ENCODE measurements at places on chromosomes 3 and 15. TPM values are rescaled to one million over a fixed set of nuclear protein-coding genes. Genes with fewer than 3 reads are reported as not detected.

Gene ADCY5
- total RNA-seq: not detected

Gene TMPRSS7
- total RNA-seq: not detected

Gene KLHDC8B
- total RNA-seq: 17.7 TPM

Gene ISLR2
- not detected for total RNA-seq

Gene CPNE9
- not detected for total RNA-seq

Gene MESP2
- total RNA-seq: under 0.01 TPM

Gene SLC26A6
- total RNA-seq: 26.2 TPM

Gene MFSD1
- 195 TPM for total RNA-seq

Gene ARHGAP31
- total RNA-seq: 4.6 TPM

Gene CAMP
- not detected for total RNA-seq

Gene FURIN
- 82.8 TPM for total RNA-seq

Gene CAPN3
- total RNA-seq: 0.35 TPM

Gene SLC28A1
- total RNA-seq: not detected

Gene MB21D2
- 16.1 TPM for total RNA-seq

Gene GNAT1
- not detected for total RNA-seq

Gene OIP5
- 23.1 TPM for total RNA-seq

Gene ADAMTS17
- 1.1 TPM for total RNA-seq

Gene LRRN1
- not detected for total RNA-seq

Gene SLC28A2
- total RNA-seq: not detected

Gene DUOX2
- not detected for total RNA-seq

Gene SUSD5
- total RNA-seq: 0.58 TPM

Gene RASL12
- 12.1 TPM for total RNA-seq

Gene P4HTM
- 45.3 TPM for total RNA-seq

Gene GPR171
- total RNA-seq: not detected

Gene C3orf80
- not detected for total RNA-seq

Gene SLC22A13
- not detected for total RNA-seq

Gene TMCO5A
- total RNA-seq: not detected

Gene CSPG5
- not detected for total RNA-seq

Gene RHCG
- total RNA-seq: not detected

Gene FAM174B
- 0.29 TPM for total RNA-seq

Gene ATP13A4
- total RNA-seq: not detected

Gene GRK7
- total RNA-seq: not detected

Gene GOLGA8J
- total RNA-seq: not detected

Gene SLC9C1
- total RNA-seq: not detected

Gene CACNA1D
- not detected for total RNA-seq

Gene DUOXA2
- not detected for total RNA-seq

Gene MEGF11
- not detected for total RNA-seq

Gene CCR8
- not detected for total RNA-seq

Gene DNAJA4
- 2.9 TPM for total RNA-seq

Gene SLC22A14
- total RNA-seq: not detected

Gene ACAD11
- 16.4 TPM for total RNA-seq

Gene DPH6
- total RNA-seq: 8.4 TPM

Gene NOX5
- total RNA-seq: 0.29 TPM

Gene MYRIP
- not detected for total RNA-seq

Gene UACA
- total RNA-seq: 108 TPM

Gene IGSF10
- 0.29 TPM for total RNA-seq

Gene C3orf33
- total RNA-seq: 2.3 TPM

Gene CATSPER2
- 0.58 TPM for total RNA-seq

Gene HRG
- total RNA-seq: not detected

Gene HCLS1
- total RNA-seq: 3.7 TPM

Gene PARP15
- total RNA-seq: not detected

Gene EBLN2
- 0.35 TPM for total RNA-seq

Gene FRMD5
- total RNA-seq: 1.8 TPM

Gene RPL29
- 1,782 TPM for total RNA-seq

Gene ZCWPW2
- not detected for total RNA-seq

Gene CLSTN2
- total RNA-seq: not detected

Measured in myometrial cell (primary cell).